ENCODE measurements at places on chromosomes 1 and 21.

- no peak for DNase-seq
These were observed 81.6 kb downstream of the NPHP4 start for GRCh38 chr1:5910666-5911065.

DNA sequence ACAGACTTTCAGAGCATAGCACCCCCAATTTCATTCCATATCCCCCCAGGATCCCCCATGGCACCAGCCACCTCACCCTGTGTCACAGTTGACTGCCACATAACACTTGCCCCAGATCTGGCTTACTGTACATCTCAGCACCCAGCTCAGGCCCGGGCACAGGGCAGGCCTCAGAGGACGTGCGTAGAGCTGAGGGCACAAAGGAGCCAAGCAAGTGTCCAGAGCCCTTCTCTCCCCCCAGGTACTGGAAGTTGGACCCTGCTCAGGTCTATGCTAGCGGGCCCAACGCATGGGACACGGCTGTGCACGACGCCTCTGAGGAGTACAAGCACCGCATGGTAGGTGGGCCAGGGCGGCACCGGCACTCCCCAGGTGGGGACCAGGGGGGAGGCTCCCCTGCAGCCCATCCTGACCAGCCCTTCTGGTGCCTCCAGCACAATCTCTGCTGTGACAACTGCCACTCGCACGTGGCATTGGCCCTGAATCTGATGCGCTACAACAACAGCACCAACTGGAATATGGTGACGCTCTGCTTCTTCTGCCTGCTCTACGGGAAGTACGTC lies 8.0 kb upstream of the SYTL1 start:
- DNase-seq = no peak

DNA sequence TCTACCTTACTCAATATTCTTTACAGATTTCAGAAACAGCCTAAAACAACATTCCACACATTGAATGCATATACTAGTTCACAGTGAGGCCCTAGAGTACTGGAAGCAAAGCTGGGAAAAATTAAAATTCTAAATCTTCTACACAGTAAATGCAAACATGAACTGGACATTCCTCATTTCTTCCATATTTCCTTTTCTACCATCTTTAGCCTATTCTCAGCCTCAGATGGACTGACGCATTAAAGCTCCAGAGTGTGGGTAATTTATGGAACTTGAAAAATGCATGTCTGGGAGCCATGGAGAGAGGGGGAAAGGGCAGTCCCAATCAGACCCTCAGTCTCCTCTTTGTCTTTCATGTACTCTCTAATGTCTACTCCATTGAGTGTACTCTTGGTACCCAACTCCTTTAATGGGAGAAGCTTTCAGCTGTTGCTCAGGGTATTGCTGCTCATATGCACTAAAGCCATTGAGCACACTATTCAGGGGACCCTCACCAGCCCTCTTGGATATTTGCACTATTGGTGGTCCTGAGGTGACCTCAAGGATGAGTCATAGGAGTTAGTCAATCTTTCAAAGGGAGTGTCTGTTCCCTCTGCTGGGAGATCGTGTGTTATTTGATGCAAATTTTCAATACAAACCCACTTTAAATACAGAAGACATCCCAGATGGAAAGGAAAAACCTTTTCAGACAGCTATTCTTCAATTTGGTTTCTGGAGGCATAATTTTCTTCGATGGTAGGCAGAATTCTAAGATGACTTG lies 83.3 kb upstream of the KCNJ15 start:
- no peak for DNase-seq

GRCh38 chr1:198165927-198166647 lies 9.3 kb downstream of the NEK7 start:
- peak; percentile 52 for DNase-seq

Data from activated CD4-positive, alpha-beta T cell treated with anti-CD3 and anti-CD28 coated beads, Interleukin-2, Interleukin-6, amounts not matched to agents 100 ng/mL and 50 ng/mL, durations not matched to agents 16 hours and 8 hours (primary cell).